ENCODE measurements at places on chromosomes 7 and 10. TPM values are rescaled to one million over a fixed set of nuclear protein-coding genes. Genes with fewer than 3 reads are reported as not detected.

The PNLIPRP3 gene
- total RNA-seq, result not detected

The GBX1 gene
- total RNA-seq, result not detected

The PRRT4 gene
- total RNA-seq, result 0.21 TPM

- DNase-seq, result no peak
Measured at GRCh38 chr10:71045204-71045809, 156.9 kb upstream of the PCBD1 start.

- no peak for DNase-seq
Measured at GRCh38 chr10:25498645-25499044, 323.8 kb downstream of the GPR158 start.

DNA sequence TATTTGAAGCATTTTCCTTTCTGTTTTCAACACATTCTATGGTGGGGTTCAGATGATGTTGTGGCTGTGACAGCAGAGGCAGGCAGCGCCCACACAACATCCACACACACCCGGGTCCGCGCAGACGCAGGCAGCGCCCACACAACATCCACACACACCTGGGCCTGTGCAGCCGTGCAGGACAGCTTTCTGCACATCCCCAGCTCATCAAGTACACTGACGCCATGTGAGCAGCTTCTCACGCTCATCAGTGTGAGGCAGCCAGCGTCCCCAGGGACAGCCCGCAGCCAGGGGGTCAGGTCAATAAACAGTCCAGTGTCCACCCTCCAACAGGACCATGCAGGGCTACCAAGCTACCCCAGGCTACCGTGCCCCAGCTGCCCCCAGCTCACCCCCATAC, 272.8 kb upstream of the TCERG1L start:
- no peak for DNase-seq

The ARHGEF5 gene
- 13.1 TPM for total RNA-seq

DNA sequence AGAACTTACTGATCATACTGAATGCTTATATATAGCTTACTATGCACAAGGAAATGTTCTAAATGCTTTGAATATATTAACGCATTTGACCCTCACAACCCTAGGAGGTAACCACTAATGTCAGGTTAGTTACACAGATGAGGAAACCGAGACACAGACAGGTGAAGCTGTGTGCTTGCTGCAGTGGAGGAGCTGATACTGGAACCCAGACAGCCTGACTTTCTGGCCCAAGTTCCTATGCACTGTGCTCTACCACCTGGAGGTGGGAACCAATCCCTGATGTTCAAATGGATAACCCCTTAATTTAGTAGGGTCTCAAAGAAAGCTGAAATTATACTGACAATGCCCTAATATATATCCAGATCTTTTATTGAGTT, 119.6 kb downstream of the SORBS1 start:
- no peak for DNase-seq

- DNase-seq, result no peak
Measured at GRCh38 chr7:24475166-24475961, 97.9 kb upstream of the PALS2 start.

- no peak for DNase-seq
Measured at GRCh38 chr7:72924386-72924732, 536 bp upstream of the POM121 start.

DNA sequence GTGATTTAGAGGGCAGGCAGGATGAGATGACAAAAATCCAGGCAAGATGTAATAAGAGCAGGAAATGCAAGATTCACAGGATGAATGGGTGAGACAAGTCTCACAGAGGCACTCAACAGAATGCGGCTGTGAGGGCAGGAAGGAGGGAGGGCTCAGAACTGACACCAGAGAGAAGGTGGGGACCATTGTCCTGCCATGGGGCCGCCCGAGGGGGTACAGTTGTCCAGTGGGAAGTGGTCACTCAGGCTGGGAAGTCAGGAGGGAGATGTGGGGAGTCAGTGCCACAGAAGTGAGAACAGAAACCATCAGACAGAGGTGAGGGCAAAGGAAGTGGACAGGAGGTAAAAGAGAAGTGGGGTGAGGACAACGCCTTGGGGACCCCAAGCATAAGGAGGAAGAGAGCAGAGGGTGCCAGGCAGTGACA, 8.9 kb downstream of the HIP1 start:
- DNase-seq, result no peak

- DNase-seq, result no peak
Measured at GRCh38 chr10:88756660-88757059, 3.2 kb upstream of the LIPN start.

The LIPA gene
- 34.3 TPM for total RNA-seq

DNA sequence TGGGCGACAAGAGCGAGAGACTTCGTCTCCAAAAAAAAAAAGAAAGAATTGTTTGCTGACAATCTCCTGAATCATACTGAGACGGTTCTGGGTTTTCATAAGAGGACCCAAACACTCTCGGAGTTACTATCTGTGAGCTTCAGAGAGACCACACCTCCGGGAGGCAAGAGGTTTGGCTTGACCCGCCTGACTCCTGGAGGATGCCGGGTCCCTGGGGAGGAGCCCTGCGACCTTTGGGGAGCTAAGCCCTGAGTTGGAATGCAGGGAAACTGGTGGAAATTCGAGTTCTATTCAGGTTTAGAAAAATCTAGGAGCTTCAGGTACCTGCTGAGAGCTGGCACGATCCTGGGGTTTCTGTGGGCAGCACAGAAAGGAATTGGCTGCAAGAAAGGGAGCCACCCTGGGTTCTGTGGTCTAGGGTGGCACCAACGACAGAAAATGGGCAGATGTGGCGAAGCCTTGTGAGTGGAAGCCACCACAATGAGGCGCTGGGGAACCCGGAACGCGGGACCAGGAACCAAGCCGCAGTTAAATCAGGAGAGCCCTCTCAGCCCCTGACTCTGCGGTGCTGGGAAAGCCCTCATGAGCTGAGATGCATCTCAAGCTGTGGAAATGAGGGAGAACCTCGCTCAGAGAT, 21.9 kb upstream of the GATAD1 start:
- DNase-seq, result no peak

GRCh38 chr10:102763037-102763607, 19.4 kb downstream of the WBP1L start:
- no peak for DNase-seq

The MRC1 gene
- not detected for total RNA-seq

The SLC26A3 gene
- total RNA-seq, result not detected

DNA sequence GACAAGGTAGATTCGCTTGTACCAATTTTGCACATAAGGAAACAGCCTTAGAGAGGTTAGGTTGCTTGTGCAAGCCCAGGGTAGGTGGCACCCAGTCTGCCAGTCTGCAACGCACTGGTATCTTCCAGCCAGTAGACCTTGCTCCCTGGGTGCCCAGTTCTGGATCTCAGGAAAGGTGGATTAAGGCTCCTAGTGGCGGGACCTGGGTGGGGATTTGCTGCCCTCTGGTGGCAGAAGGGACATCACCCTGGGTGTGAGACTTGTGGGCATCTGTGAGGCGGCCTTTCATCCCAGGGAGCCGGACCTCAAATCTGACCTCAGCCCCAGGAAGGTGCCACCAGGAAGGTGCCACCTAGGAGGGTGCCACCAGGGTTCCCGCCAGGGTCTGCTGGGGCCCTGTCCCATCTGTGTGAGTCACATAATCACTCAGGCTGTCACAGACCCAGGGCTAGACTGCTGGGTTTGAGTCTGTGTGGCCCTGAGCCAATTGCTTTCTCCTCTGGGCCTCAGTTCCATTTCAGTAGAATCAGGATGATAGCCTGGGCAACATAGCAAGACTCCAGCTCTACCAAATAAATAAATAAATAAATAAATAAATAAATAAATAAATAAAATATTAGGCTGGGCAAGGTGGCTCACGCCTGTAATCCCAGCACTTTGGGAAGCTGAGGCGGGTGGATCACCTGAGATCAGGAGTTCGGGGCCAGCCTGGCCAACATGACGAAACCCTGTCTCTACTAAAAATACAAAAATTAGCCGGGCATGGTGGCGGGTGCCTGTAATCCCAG, 5.3 kb upstream of the PRKRIP1 start:
- peak; percentile 72 for DNase-seq

The ITPRID1 gene
- total RNA-seq, result not detected

- no peak for DNase-seq
Measured at GRCh38 chr7:68793513-68793912, 804.8 kb upstream of the AUTS2 start.

DNA sequence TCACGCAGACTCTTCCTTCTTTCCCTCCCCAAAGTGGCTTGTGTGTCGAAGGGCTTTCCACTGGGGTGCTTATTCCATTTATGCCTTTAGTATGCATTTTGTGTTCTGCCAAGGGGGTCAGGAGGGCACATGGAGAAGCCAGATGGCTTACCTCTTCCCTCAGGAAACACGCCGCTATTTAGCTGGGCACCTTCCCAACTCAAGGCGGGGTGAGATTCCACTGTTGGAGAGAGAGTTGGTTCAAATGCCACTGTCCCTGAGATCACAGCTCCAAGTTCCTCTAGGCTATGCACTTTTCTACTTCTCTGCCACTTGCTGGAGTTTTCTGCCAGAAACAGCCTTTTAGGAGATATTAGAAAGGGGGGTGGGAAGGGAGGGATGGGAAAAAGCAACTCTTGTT, 1091.8 kb downstream of the LRMDA start:
- DNase-seq, result no peak

The CRTAC1 gene
- total RNA-seq, result not detected

The PTPRN2 gene
- 2.6 TPM for total RNA-seq

All from activated CD4-positive, alpha-beta T cell treated with anti-CD3 and anti-CD28 coated beads, Interleukin-2, amount 10 ng/mL, durations not matched to agents 7 days and 5 days (primary cell).